ENCODE measurements at places on chromosomes 16 and 17. TPM values are rescaled to one million over a fixed set of nuclear protein-coding genes. Genes with fewer than 3 reads are reported as not detected.

- peak; percentile 88 for DNase-seq
These were observed 23.9 kb downstream of the LGALS9 start for GRCh38 chr17:27654654-27655524.

GRCh38 chr16:83171396-83171795, 544.6 kb downstream of the CDH13 start:
- DNase-seq = peak; percentile 27

MEIOB gene
- total RNA-seq = 0.16 TPM

GRCh38 chr17:57518587-57519581, 226.2 kb downstream of the CCDC182 start:
- DNase-seq = peak; percentile 92

- no peak for DNase-seq
These were observed 4.9 kb upstream of the AATK start for GRCh38 chr17:81170727-81171494.

- DNase-seq = no peak
These were observed 9.0 kb upstream of the PHAF1 start for GRCh38 chr16:67100569-67101310.

CSH1 gene
- total RNA-seq = not detected

GRCh38 chr16:85859818-85860125, 39.2 kb upstream of the IRF8 start:
- no peak for DNase-seq

GRCh38 chr16:3908951-3909437, 28.5 kb upstream of the CREBBP start:
- no peak for DNase-seq

DNA sequence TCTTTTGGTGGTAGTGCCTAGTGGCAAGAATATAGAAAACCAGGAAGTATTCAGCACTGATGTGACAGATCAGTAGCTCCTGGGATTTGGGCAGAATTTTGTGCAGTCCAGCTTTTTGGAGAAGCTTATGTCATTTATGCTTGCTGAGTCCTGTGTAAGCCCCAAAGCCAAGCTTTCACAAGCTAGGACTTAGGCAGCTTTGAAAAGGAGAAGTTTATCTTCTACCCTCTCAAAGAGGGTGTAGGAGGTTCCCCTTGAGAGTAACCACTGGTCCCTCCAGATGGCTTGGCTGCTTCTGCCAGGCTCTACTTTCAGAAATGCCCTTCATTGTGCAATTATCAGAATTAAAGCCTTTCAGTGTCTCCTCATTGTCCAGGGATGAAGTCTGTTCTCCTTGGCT, 78.8 kb downstream of the CES1 start:
- DNase-seq = no peak

DNA sequence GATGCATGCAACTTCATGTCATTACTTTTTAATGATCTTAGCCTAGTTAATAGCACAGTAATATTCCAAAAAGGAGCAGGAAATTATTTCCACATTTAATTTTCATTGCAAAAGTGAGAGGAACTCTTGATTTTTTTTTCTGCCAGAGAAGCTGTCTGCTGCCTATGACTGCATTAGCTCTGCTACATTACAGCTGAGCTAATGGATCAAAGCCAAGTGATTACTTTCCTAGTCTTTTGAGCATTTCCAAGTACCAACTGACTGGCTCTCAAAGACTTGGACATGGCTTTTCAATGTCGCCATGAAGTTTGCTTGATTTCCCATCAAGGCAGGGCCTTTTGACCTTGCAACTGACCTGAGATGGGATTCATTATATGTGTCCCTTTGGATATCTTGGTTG, 356.6 kb upstream of the XYLT1 start:
- no peak for DNase-seq

FBXL16 gene
- total RNA-seq = 44.9 TPM

SDK2 gene
- 2.4 TPM for total RNA-seq

ZNF48 gene
- total RNA-seq = 9.7 TPM

CCDC154 gene
- 2.8 TPM for total RNA-seq

CEMP1 gene
- total RNA-seq = 0.54 TPM

GRCh38 chr17:78737332-78737731, 44.7 kb downstream of the CYTH1 start:
- DNase-seq = no peak

DNA sequence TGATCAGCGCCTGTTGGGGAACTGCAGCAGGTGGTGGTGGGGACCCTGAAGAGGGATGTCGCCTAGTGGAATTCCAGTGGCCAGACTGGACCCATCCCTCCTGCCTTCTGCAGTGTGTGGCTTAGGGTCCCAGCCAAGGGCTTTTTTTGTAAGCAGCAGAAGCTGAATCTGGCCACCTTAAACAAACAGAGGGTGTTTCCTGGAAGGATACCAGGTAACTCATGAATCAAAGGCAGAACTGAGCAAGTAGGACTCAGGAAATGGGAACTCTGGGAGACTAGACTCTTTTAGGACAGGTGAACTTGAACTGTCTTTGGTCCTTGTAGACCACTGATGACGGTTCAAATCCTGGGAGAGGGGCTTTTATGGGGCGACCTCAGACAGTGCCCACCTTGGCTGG, 124.0 kb downstream of the ABCC6 start:
- DNase-seq = no peak

GRCh38 chr16:2836646-2837508, 6.8 kb downstream of the ZG16B start:
- DNase-seq = no peak

ENKD1 gene
- total RNA-seq = 30.2 TPM

DNA sequence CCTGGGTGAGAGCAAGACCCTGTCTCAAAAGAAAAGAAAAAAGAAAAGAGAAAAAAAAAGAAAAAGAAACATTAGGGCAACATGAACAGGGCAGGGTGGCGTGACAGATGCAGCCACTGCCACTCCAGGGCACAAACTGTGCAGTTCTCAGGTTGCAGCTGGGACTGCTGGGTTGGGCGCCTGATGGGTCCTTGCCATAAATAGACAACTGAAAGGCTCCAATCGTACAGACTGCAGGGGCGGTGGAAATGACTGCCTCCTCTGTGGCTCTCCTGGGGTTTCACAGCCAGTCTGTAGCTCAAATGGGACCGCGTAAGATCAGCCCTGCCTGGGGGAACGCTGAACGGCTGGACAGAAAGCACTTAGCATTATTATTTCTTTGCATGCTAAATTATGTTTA, 130.7 kb downstream of the CPPED1 start:
- no peak for DNase-seq

Data from kidney (tissue), 22 donors.